ENCODE measurements at places on chromosomes 6 and 20. TPM values are rescaled to one million over a fixed set of nuclear protein-coding genes. Genes with fewer than 3 reads are reported as not detected.

The OXT gene
- total RNA-seq: not detected

The PHF20 gene
- 38.0 TPM for total RNA-seq

The SLC17A1 gene
- total RNA-seq: not detected

The APCDD1L gene
- 0.11 TPM for total RNA-seq

The HCRTR2 gene
- not detected for total RNA-seq

The FABP7 gene
- total RNA-seq: not detected

The ZBTB46 gene
- total RNA-seq: 0.82 TPM

The MICA gene
- 28.3 TPM for total RNA-seq

All from A549 treated with dexamethasone at 1 μM for 4 hours (cell line).